ENCODE measurements at places on chromosomes 12 and 14.

- no peak for DNase-seq
Observed at GRCh38 chr14:71551291-71551950, 380.8 kb upstream of the RGS6 start.

- DNase-seq: no peak
Observed at GRCh38 chr12:12563290-12563928, 746 bp upstream of the DUSP16 start.

- DNase-seq: no peak
Observed at GRCh38 chr12:31316891-31317290, 9.1 kb downstream of the SINHCAF start.

- no peak for DNase-seq
Observed at GRCh38 chr12:114684098-114684869, at the start of gene TBX3. Gene TBX3, minus strand, starts transcription at chr12:114684175. Its CDS starts 975 bp downstream, at chr12:114683200.

DNA sequence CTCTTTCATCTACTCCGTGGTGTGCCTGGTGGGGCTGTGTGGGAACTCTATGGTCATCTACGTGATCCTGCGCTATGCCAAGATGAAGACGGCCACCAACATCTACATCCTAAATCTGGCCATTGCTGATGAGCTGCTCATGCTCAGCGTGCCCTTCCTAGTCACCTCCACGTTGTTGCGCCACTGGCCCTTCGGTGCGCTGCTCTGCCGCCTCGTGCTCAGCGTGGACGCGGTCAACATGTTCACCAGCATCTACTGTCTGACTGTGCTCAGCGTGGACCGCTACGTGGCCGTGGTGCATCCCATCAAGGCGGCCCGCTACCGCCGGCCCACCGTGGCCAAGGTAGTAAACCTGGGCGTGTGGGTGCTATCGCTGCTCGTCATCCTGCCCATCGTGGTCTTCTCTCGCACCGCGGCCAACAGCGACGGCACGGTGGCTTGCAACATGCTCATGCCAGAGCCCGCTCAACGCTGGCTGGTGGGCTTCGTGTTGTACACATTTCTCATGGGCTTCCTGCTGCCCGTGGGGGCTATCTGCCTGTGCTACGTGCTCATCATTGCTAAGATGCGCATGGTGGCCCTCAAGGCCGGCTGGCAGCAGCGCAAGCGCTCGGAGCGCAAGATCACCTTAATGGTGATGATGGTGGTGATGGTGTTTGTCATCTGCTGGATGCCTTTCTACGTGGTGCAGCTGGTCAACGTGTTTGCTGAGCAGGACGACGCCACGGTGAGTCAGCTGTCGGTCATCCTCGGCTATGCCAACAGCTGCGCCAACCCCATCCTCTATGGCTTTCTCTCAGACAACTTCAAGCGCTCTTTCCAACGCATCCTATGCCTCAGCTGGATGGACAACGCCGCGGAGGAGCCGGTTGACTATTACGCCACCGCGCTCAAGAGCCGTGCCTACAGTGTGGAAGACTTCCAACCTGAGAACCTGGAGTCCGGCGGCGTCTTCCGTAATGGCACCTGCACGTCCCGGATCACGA is 2.2 kb downstream of the SSTR1 start:
- no peak for DNase-seq

DNA sequence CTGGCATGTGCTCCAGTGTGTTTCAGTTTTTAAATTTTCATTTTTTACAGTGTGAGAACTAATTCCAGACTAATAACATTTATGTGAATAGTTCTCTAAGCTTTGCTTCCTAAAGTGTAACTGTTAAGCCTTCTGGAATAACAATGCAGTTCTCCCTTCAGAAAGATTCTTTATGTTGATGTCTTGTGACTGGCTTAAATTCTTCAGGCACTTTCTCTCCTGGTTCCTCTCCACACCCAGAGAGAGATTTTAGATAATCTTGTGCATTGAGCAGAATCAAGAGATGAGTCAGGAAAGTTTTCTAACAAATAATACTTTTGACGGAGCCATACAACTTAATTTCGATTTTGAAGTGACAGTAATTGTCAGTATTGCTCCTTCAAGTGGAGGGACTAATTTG is 118.5 kb downstream of the RAD51B start:
- no peak for DNase-seq

DNA sequence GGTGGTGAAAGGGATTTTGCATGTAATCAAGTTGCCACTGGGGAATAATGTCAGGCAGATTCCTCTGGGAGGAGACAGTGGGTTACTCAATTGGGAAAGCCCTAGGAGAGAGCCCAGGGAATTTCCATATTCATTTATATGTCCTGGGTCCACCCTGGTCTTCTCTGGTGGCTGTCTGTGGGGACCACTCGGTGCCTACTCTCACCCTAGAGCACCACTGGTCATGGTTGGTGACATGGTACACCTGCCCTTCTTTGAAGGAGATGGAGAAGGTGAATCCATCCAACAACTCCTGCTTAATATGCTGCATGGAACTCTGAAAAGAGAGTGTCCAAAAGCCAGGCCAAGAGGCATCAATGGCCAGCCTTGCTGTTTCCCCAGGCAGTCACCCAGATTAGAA is 12.8 kb upstream of the RERG start:
- DNase-seq: no peak

DNA sequence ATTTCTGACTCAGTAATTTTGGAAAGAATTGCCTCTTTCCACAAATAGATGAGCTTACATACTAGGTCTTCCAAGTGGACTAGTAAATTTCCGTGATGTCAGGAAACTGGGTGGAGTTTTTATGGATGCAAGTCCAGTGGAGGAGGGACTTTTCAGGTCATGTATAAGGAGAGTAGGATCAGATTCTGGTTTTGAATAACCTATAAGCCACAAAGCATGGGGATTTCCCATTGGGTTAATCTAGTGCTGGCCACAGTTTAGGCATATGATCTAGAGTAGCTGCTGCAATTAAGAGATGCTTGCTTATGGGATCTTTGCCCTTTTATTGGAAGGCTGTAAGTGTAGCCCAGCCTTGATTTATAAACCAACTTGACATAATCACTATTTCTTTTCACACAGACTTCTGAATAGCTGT is 33.8 kb downstream of the STK38L start:
- DNase-seq: no peak

DNA sequence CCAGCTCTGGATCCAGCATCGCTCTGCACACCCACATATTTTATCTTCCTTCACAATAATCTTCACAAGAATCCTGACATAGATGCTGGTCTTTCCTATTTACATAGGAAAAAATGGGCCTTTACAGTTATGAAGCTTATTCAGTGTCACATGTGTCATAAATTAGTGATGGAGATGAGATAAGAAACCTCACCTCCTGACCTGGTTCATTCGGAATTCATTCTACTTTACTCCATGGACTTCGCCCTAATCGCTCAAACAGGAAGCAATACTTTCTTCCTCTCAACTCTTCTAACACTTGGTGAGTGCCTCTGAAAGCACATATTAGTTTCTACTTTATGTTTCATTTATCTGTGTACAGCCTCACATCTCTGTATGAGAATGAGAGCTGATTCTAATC is 12.0 kb upstream of the SINHCAF start:
- DNase-seq: no peak

DNA sequence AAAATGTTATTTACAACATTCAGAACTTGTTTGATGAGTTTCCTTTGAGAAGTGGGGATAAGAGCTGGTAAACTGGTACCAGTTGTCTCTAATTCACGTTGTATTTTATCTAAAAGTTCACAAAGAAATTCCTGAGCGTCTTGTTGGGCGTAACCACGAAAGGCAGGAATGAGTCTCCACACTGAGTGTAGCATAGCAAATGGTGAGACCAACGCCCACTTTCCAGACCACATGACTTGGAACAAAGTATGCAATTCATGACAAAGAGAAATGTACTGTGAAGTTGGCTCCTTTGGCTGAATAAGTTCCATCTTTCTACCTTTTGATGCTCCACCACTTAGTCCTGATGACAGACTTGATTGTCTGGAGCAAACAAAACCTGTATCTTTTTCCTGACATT is 18.4 kb downstream of the USP44 start:
- DNase-seq: no peak

DNA sequence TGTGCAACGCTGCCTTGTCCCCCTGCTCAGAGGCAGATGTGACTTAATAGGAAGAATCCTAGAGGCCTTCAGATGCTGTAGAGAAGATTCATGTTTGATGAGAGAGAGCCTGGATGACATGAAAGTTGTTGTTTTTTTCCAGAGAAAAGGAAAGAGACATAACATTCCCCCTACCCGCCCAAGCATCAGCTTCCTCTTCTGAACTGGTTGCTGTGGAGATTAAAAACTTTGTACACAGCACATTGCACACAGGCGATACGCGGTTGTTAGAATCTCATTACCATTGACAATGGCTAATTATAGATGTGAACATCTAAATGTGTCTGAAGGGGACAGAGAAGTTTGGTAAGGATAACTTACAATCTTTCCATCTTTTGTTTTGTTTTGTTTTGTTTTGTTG is 13.6 kb upstream of the ETFBKMT start:
- DNase-seq: no peak

- DNase-seq: no peak
Observed at GRCh38 chr14:74653386-74654138, 41.5 kb upstream of the LTBP2 start.

GRCh38 chr14:37122288-37122687 is 50.1 kb downstream of the SLC25A21 start:
- no peak for DNase-seq

- no peak for DNase-seq
Observed at GRCh38 chr14:63745858-63746425, 18.1 kb upstream of the SGPP1 start.

DNA sequence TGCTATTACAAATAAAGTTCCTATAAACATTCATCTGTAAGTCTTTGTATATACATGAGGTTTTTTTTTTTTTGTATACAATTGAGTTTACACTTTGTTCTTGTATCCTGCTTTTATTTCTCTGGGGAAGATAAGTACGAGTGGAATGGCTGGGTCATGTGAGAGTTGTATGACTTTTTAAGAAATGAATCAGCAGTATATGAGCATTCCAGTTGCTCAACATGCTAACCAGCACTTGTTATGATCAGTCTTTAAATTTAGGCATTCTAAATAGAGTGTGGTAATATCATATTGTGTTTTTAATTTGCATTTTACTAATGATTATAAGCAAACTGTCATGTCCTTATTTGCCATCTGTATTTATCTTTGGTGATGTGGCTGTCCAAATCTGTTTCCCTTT is 44.7 kb upstream of the AMIGO2 start:
- DNase-seq: no peak

DNA sequence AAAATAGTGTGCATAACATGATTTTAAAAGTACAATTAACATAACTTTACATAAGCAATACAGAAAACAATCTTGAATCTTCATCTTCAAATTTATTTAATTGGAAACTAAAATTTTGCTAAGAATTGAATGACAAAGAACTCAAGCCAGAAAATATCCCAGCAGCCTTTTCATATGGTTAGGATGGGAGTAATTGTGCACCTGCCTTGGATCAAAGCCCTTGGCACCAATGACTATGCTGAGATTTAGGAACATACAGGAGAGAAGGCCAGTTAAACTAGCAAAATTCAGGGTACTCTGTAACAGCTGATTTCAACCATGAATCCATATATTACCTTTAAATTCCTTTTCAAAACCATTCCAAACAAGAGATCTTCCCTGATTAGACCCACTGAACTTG is 5.8 kb downstream of the KERA start:
- DNase-seq: no peak

GRCh38 chr12:127355061-127355841 is 911.7 kb upstream of the TMEM132C start:
- DNase-seq: no peak

GRCh38 chr12:97560786-97561618 is 98.4 kb downstream of the RMST start:
- DNase-seq: no peak

DNA sequence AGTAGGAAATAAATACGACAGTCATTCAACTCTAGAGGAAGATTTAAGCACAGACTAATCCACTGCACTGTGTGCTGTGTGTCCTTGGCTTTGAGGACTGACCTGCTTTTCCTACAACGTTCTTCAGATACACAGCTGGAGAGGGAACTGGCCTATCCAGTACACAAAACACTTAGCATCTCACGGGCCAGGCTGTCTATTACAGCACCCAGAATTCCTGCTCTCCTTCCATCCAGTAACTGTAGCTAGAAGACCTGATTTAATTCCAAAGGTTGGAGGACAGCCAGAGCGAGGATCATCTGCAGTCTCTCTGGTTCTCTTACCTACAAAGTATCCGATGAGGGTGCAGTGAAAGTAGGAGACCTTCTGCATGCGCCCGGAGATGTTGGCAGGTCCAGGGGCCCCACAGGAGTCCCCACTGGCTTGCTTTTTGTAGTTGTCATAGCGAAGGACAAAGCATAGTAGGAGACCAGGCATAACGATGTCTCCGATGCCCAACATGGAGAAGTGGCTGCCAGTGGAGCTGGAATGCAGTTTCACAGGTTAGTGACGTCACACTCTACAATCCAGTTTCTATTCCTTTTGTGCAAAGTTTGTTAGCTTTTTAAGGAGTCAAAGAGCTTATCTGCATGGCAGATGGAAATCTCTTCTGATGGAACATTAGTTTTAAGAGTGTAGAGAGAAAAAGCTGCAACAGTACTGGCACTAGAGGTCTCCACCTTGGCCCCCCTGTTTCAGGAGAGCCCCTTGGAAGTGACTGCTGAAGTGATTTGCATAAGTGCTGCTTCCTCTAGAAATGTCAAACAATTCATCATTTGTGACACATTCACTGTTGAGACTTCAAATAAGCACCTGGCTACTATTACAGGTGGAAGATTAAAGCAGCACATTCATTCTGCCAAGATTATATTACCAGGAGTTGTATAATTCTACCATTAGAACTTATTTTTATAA is 41.7 kb downstream of the ACADS start:
- no peak for DNase-seq
